Stimulated activated CD4-positive, alpha-beta T cell treated with anti-CD3 and anti-CD28 coated beads, TNF-alpha, amount 100 ng/mL, for 48 hours (primary cell): ENCODE measurements at places on chromosomes 7 and 10.

DNA sequence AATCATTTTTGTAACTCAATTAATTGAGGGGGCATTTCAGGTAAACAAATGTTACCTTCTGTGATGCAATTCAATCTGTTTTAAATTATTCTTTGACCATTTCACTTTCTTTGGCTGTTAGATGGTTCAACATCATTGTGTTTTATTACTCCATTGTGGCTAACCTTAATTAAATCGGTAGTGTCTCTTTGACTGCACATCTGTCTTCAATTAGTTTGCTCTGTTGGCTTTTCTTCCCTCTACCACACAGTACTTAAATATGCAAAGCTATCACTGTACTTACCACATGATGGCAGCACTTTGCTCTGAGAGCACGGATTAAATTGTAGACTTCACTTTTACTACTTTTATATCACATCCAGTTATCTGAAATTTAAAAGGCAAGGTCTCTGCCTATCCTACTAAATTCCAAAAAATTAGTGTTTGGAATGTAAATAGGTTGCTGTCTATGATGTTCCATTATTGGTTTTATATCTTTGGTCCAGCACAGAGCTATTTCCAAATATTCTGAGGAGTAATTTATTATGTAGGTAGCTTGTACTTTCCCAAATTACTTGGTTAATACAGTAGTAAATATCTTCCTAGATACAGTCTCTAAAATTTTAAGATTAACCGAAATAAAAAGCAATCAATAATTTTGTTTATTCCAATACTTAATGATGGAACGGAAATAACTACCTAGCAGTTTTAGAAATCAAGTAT lies 352.0 kb downstream of the PCLO start:
- DNase-seq: no peak

DNA sequence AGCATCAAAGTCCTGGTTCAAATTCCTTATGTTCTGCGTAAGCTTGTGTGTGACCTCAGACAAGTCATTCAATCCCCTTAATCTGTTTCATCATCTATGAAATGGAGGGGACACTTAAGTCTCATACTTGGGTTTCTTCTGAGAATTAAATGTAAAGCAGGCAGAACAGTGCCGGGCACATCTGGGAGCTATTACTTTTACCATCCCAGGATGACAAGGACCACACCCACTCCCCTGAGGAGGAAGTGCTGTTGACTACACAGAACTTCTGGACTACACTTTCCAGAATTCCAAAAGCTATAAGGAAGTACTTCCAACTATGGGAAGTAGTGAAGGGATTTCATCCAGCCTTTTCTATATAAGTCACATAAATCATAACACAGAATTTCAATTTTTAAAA lies 294.9 kb downstream of the IPMK start:
- DNase-seq: no peak

DNA sequence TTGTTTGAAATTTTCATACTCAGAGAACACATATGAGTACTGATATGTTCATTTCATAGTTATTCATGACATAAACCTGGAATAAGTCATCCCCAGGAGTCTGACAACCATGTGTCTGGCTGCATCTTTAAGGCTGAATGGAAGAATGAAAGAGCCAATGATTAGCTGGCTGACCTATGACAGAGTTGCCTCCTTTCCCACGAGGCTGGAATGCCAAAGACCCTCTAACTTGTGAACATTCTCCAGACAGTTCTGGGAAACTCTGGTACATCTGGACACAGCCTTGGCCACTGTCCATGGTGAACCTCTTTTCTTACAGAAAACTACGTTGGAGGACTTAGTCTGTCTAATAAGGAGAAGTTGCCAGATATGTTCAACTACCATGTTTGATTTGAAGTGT lies 380.8 kb upstream of the MKI67 start:
- DNase-seq: no peak

GRCh38 chr10:98096316-98096715 lies 38.1 kb upstream of the R3HCC1L start:
- no peak for DNase-seq

- DNase-seq: no peak
Observed at GRCh38 chr10:11498399-11498798, 113.1 kb downstream of the USP6NL start.

GRCh38 chr10:14312014-14312413 lies 18.7 kb downstream of the FRMD4A start:
- DNase-seq: no peak

DNA sequence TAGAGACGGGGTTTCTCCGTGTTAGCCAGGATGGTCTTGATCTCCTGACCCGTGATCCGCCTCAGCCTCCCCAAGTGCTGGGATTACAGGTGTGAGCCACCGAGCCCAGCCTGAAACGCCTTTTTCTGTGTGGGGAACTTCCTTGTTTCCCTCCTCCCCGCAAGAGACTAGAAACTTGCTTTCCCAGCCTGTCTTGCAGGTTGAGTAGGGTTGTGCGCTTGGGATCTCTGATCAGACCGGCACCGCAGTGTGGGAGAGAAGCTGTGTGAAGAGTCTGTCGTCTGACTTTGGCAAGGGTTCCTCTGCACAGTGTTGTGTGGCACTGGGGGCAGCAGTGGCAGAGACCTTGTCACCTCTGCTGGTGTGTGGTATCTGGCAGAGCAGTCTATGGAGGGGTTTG lies 28.9 kb downstream of the RBM17 start:
- no peak for DNase-seq

DNA sequence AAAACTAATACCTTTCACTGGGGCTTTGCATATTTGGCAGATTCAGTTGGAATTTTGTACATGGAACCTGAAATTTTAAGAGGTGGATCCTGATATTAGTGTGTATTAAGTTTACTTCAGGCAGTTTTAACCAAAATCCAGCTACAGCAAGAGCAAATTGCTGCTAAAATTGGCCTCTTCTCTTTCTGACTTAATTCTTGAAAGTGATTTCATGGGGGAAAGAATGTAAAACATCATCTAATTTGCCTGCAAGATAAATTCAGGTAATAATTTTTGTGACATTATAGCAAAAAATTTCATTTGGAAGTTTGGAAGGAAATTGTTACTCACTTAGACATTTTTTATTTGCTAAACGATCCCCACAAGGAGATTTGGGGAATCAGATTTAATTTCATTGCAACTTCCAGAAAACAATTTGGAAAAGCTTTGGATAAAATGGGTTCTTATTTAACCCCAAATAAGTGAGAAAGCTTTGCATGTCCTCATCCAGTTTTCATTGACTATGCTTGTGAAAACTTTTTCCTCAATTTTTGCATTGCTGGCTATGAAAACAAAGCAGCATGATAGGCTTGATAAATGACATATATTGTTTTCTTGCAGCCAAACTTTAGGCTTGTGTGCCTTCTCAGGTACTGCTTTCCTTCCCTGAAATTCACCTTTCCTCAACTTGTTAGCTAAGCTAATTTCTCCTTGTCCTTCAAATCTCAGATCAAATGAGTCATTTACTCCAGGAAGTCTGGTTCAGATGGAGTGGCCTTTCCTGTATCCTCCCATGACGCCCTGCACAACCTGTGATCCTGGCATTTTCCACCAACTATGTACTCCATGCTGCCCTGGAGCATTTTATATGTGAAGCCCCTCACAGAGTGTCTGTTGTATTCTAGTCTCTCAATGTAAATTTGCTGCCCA lies 27.4 kb upstream of the ZNF438 start:
- no peak for DNase-seq

GRCh38 chr7:105028004-105028403 lies 14.0 kb downstream of the KMT2E start:
- no peak for DNase-seq

DNA sequence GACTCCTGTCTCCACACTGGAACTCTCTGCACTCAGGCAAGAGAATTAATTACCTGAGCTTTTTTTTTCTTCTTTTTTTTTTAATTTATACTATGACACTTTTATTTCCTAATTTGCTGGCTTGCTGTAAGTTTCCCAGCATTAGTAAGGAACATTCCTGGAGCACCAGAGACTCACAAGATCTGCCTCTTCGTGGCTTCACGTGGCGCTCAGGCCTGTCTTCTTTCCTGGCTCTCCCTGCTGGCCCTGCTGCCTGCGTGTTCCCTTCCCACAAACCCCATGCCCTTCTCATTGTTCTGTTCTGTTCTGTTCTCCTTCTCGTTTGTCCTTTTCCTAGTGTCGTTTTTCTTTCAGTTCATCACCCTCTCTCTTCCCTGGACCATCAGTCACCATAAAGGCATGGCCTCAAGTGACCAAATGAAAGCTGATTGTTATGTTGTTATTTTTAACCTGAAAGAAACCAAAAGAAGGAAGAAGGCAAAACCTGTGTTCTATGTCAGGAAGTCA lies 591.6 kb upstream of the PFKP start:
- DNase-seq: no peak

DNA sequence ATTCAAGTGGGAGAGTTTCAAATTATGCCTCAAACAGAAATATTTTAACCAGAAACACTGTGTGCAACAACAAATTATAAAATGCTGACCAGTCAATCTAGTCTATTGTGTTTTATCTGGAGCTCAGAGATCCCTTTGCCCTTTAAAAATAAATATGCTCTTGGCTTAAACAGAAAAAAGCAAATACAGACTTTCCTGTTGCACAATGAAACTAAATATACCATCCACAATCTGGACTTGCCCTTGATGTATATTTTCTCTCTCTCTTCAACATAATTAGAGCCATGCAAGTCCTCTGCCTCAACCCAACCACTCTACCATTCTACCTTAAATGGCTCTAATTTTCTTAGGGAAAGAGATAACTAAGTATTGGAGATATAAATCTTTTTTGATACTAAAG lies 34.9 kb downstream of the ASAH2 start:
- no peak for DNase-seq

- DNase-seq: no peak
Observed at GRCh38 chr10:28075424-28075823, 76.5 kb upstream of the ODAD2 start.

GRCh38 chr7:70997261-70997660 lies 134.7 kb upstream of the GALNT17 start:
- no peak for DNase-seq

DNA sequence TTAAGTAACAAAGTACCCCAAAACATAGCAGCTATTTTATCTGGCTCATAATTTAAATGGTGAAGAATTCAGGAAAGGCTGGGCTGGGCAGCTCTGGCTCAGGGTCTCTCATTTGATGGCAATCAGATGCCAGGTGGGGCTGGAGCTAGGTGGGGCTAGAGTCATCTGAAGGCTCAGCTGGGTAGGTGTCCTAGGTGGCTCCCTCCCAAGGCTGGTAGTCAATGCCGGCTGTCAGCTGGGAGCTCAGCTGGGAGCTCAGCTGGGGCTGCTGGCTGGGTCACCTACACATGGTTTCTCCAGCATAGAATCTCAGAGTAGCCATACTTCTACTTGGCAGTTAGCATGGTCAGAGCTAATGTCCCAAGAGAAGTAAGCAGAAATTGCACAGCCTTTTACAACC lies 34.1 kb downstream of the OSBPL3 start:
- DNase-seq: no peak

DNA sequence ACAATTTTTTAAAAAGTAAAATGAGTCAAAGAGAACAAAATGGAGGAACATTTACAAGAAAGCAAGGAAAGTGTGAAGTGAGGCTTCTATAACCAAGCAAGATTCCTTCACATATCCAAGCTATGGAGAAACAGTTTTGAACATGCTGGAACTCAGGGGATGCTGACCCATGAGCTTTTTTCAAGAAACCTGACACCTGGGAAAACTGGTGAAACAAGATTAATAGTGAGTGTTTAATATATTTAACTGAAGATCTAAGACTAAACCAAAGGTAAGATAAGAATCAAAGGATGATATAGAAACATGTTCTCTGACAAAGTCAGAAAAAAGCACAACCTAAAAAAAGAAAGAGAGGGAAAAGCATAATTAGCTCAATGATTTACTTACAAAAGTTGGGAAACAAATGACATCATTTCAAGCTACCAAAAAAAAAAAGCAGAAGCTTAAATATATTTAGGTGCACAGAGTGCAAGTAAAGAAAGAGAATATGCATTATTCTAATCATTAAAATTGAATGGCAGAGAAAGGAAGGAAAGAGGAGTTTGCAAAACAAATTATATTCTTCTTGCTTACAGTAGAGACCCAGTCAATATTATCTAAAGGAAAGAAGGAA lies 24.9 kb downstream of the C7orf25 start:
- no peak for DNase-seq

DNA sequence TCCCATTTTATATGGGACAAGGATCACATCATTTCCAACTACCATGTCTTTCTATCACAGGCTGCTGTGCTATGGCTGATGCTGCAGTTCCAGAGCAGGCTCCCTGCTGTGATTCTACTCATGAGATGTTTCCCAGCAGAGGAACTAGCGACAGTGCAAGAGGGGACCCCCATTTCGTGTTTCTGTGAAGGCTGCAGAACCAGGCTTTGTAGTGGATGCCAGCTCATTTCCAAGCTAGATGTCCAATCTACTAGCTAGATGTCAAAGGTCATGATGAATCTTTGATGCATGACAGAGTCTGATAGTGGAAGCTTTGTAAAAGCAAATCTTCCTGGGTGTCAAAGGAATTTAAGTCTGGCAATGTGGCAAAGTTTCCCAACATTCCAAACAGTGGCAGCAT lies 21.2 kb upstream of the MYO3A start:
- no peak for DNase-seq
